ENCODE measurements at places on chromosomes 12 and 14.
A peak's percentile ranks its signal among the peaks of the same experiment; 100 is the strongest.

DNA sequence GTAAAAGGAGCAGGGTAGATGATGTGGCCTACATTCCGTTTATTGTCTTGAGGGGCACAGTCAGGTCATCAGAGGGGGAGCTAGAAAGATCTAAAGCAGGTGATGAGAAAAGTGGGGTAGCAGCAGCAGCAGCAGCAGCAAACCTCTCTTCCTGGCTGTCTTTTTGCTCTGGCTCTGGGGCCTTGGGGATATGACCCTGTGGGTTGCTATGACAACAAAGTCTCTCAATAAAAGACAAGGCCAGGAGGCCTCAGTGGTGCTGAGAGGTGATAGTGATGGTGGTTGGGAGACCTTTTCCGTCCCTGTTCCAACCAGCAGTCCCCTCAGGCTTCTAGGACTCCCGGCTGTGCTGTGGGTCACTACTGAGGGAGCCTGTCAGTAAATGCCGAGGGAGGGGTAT is 138.6 kb downstream of the SLC8A3 start:
- DNase-seq, result no peak

DNA sequence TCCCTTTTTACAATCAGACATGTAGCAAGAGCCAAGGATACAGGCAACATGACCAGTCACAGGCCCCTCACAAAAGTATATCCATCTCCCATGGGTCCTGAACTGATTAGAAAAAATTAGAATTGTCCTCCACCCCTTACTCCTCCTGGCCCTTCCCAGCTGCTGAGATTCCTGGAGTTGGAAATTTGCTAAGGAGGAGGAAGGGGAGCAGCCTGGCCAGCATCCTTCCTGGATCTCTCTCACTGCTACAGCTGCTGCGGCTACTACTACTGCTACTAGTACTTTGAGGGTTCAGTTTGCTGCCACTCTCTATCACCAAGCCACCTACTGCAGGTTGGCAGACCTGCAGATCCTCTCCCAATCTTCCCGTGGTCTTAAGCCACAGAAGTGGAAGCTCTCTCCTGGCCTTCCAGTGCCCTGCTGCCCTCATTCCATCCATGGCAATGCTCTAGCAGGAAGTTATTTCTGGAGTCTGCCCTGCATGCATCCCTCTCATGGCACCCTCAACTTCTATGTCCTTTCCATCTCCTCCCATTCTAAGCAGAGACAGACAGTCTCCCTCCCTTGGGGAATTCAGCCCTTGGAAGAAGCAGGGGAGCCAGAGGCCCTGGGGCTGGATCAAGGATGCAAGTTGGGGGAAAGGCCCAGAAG is 1.0 kb downstream of the ITGA7 start:
- DNase-seq, result no peak

GRCh38 chr12:69240631-69240995 is 1.2 kb downstream of the CPSF6 start:
- DNase-seq, result no peak

DNA sequence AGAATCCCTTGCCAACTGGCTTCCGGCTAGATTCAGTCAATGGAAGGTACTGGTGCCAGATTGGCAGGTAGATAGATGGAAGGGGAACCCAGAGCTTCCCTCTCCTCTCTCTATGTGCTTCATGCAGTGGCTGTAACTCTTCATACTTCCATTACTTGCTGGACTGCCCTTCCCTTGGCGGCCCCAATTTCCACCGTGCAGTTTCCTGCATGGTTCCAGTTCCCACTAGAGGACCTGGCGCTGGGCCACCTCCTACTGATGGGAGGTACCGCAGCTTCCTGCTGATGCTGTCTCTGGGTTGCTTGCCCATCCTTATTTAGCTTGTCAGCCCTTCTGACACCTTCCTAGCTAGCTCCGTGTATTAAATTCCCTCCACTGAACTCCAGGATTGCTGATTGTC is 226.4 kb downstream of the ANO2 start:
- no peak for DNase-seq

- no peak for DNase-seq
Measured at GRCh38 chr12:51371295-51371953, 19.8 kb downstream of the GALNT6 start.

DNA sequence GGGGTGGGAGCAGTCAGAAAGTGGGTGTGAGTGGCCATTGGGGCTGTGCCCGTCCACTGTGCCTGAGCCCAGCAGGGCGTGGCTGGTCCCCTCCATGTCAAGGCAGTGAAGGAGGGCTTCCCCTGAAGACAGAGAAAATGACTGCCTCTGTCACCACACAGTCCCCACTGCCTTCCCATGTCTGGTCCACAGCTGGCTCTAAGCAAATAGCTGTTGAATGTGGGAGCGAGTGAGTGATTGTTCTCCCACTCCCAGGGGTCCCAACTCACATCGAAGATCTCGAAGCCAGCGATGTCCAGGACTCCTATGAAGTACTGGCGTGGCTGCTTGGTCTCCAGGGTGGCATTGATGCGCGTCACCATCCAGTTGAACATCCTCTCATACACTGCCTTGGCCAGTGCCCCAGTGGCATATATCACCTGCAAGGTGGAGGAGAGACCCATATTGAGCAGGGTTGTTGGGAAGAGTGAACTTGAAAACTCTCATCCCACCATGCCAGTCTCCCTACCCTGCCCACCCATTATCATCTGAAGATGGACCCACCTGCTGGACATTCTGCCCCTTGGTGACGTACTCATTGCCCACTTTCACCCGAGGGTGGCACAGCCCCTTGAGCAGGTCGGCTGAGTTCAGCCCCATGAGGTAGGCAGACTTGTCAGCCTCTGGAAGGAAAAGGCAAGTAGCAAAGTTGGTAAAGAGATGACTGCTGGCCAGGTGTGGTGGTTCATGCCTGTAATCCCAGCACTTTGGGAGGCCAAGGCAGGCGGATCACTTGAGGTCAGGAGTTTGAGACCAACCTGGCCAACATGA is 6.6 kb downstream of the MYH7 start:
- DNase-seq, result no peak

- peak; percentile 32 for DNase-seq
Measured at GRCh38 chr12:57479376-57480115, at the start of gene ARHGAP9. ARHGAP9 (minus strand) TSS chr12:57479866; CDS start chr12:57479406, 460 bp downstream.

- DNase-seq, result no peak
Measured at GRCh38 chr12:4196805-4197420, 76.6 kb upstream of the CCND2 start.

GRCh38 chr12:117850048-117850447 is 118.7 kb downstream of the KSR2 start:
- DNase-seq, result no peak

DNA sequence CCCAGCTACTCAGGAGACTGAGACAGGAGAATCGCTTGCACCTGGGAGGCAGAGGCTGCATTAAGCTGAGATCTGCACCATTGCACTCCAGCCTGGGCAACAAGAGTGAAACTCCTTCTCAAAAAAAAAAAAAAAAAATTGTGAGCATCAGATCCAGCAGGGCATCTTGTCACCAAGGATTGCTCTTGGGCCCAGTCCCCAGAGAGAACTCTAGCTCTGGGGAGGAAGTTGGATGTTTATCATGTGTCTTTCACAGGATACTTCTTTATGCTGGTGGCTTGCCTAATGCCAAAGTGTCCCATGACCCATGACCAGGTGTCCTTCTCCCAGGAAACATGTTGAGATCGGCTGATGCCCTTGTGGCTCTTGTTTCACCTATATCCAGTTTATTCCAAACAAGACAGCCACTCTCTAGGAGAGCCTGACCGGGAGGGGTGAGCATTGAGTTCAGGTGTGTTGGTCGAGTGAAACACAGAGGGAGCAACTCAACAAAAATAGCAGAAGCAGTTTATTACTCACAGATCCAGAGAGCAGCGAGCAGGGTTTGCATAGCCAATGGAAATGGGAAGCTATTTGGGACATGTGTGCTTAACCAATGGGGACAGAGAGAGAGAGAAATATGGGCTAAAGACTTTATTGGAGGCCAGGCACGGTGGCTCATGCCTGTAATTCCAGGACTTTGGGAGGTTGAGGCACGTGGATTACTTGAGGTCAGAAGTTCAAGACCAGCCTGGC is 6.6 kb upstream of the TCHP start:
- DNase-seq, result no peak

DNA sequence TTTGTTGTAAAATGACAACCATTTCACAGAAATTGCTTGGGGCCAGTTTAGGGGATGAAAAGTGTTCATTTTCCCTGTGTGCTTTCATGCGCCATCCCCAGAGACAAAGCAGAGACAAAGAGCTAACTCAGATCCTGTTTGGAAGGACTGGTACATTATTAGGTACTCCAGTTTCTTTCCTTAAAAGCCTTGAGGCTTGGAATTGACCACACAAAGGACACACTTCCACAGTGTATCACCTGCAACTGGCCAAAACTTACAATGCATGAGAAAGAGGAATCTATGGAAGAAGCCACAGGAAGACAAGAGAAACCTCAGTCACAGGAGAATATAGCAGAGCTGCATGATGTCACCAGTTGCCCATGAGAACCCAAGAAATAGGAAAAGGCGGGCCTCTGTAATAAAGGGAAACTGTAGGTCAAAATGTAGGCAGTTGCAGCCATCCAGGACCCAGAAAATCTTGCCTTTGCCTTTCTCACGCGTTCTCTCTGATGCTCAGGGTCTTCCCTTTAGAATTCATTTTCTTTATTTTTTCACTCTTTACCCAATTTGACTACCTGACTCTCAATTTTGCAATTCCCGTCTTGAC is 339.0 kb downstream of the RMST start:
- no peak for DNase-seq

GRCh38 chr14:63174760-63175191 is 29.5 kb upstream of the RHOJ start:
- no peak for DNase-seq

DNA sequence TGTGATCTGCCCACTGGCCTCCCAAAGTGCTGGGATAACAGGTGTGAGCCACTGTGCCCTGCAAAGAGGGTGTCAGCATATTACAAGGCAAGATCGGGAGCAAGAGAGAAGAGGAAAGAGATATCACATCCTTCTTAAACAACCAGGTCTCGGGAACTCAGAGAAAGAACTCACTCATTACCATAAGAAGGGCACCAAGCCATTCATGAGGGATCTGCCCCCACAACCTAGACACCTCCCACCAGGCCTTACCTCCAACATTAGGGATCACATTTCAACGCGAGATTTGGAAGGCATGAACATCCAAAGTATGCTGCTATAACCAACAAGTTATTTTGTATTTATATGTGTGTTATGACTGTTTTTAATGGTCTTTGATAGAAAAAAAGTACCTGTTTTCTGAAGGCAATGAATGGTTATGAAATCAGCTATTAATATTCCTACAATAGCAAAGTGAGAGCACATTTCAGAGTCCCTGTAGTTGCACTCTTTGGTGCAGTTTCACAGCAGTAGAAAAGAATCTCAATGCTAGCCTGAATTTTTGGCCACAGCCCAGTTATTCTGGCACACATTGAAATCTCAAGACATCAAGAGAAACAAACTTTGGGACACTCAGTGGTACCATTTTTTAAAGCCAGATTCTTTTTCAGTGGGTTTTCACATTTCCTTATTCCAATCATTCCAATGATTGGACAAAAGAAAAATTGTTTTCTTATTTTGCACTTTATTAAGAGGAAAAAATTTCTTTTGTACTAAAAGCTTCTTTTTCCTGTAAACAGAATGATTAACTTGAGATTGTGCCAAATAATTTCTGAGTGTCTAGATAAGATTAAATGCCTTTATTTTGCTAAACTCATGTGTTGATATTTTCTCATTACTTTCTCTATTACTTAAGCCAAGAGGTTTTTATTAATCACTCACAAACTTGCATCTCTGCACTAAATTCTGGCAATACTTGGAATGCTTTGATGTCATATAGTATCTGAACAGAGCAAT is 582.6 kb upstream of the ATP2B1 start:
- DNase-seq, result no peak

GRCh38 chr14:38143170-38143569 is 64.5 kb upstream of the SSTR1 start:
- no peak for DNase-seq

DNA sequence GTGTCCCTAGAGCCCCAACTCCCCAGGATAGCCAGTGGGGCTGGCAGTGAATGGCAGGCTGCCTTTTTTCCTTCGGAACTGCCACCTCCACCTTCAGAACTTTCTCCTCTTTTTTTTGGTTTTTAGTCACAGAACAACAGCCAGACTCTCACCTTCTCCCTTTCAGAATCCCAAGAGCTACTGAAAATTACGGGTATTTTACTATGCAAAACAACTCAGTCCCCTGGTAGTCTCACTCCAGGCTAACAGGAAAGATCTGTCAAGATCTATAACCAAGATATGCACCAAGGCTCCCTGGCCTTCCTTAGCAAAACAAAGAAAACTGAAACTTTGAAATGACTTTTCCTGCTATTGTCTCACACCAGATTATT is 12.5 kb downstream of the PLEKHG6 start:
- DNase-seq, result no peak

GRCh38 chr14:81802341-81802740 is 268.7 kb upstream of the SEL1L start:
- no peak for DNase-seq

DNA sequence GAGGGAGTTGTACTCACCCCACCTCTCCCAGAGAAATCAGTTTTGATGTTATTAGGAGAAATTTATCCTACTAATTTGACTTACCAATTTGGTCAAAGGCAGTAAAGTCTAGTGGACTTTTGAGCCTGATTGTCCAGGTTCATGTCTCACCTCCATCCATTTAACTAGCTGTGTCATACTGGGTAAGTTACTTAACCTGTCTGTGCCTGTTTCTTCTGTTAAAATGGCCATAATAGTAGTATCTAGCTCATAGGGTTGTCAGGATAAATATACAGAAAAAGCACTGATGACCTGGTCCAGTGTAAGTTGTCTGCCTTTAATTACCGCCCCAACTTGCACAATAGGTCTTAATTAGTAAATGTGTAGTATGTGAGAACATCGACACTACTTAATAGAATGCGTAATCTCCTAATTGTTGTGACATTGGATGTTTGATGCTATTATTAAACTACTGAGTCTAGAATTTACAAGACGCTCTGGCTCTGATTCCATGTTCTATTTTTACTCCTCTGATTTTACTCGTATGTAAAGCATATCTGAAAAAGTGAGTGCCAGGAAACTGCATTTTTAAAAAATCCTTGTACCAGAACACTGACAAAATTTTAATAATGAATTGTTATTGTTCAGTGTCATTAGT is 1.5 kb downstream of the RAB21 start:
- DNase-seq, result no peak

GRCh38 chr14:21539189-21539940 is 13.2 kb upstream of the SALL2 start:
- no peak for DNase-seq

DNA sequence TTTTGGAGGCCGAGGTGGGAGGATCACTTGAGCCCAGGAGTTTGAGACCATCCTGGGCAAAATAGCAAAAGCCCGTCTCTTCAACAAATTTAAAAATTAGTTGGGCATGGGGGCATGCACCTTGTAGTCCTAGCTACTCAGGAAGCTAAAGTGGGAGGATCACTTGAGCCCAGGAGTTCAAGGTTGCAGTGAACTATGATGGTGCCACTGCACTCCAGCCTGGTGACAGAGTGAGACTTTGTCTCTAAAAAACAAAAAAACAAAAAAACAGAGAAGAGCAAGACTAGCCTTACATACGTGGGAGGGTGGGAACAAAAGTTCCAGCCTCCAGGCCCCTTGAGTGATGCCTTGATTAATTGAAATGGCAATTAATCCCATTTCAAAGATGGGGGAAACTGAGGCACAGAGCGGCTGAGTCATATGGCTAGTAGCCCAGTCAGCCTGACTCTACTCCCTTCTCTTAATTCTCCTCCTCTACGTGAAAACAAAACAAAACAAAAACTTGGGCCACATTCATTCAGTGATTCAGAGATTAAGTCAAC is 3.3 kb upstream of the FAM222A start:
- no peak for DNase-seq

Data from activated naive CD4-positive, alpha-beta T cell (primary cell).